ENCODE measurements at places on chromosomes 5 and 9.
A peak's percentile ranks its signal among the peaks of the same experiment; 100 is the strongest.

GRCh38 chr9:107390778-107391177 lies 98.8 kb downstream of the KLF4 start:
- no peak for DNase-seq

DNA sequence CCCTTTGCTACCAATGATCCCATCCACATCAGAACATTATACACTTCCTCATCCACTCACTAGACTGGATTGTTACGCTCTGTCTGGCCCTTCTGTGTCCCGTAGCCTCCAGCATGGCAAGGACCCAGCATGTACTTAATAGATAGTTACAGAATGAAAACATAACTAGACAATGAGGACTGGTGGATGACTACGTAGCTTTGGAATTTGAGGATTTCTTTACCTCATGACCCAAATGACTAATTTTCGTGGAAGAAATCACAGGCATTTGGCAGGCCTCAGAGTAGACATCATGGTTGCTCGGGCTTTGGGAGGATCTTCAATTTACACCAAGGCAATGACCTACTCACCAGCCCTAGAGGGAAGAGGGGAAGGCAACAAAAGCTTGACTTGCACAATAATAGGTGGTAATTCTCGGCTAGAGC lies 299.8 kb downstream of the TLE1 start:
- DNase-seq = no peak

DNA sequence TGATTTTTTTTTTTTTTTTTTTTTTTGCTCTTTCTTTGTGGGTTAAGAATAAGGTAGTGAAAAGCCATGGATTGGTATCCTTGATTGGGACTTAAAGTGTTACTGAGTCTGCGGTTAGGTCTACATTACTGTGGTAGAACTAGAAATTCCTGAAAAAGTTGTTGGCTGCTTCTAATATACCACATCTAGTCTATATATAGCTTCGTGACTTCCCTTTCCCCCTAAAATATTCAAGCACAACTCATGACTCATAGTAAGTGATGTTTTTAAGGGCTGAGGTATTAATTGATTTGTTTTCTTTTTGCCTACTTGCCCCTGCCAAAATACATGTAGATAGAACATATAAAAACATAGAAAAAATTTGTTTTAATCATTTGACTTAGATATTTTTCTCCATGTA lies 247.6 kb downstream of the TMEM232 start:
- no peak for DNase-seq

- DNase-seq = peak; percentile 56
Observed at GRCh38 chr5:107570805-107571531, 99.8 kb downstream of the EFNA5 start.

DNA sequence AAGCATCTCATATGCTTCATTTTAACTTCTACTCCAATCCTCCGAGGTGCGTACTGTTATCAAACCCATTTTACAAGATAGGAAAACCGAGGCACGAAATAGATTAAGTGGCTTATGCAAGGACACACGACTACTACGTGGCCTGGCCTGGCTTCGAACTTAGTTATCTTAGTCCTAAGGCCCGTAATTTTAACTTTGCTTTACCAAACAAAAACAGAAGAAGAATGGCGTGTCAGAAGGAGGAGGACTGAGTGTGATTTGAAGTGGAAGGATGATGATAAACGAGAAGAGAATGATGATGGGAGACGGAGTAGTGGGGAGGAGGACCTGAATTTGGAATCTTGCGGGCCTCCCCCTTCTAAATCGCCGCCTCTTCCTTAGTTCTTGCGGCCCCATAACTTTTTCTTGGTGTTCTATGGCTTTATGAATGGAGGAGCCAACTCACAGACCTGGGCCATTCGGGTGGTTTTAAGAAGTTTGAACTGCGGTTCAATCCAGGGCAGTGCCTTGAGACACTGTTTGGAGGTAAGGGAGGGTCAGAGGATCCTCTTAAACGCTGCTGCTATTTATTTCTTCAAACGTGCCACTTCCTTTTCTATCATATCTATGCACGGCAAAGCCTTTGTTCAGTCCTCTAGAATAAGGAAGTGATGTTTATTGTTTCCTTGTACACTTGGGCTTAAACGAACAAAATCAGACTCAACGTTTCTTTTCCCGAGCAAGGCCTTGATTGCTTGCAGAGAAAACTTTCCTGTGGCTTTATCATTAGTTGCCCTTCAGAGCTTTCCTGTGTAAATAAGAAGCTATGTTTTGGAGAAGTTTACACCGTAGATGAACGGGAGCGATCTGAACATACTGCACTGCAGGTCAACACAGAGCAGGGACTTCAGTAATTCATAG lies 795 bp downstream of the CNOT8 start:
- DNase-seq = no peak

DNA sequence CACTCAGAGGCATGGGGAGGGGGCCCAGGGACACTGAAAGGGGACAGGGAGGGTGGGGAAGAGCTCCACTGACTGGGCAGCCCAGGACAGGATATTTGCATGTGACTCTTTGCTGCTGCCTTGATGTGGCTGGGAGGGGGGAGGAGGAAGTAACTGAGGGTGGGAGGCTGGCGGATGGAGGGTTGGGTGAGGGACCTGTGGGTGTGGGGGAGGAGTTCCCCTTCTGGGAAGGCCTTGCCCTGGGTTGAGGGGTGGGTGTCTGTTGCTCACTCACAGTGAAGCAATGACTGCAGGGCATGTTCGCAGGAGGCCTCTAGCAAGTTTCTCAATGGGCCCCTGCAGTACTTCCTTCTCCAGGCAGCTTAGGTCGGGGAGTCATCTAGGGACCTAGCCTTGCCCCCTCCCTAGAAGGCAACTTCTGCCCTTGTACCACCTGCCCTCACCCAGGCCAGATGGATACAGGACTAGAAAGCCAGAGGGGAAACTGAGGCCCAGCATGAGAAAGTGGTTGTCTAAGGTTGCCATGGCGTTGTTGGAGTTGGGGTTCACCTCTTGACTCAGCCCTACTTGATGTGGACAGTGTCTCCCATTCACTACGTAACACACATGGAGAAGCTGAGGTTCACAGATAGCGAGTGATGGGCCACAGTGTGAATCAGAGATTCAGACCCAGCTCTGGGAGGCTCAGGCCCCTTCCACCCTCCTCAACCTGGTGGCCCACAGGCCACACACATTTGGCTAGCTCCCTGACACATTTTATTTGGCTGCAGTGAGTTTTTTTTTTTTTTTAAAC lies 3.0 kb downstream of the GRK6 start:
- DNase-seq = no peak

DNA sequence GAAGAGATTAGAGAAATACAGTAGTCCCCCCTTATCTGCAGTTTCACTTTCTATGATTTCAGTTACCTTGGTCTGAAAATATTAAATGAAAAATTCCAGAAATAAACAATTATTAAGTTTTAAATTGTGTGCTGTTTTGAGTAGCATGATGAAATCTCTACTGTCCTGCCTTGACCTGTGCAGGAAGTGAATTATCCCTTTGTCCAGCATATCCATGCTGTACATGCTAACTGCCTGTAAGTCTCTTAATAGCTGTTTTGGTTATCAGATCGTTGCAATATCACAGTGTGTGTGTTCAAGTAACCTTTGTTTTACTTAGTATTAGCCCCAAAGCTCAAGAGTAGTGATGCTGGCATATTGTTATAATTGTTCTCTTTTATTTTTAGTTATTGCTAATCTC lies 11.2 kb upstream of the JAK2 start:
- DNase-seq = no peak

- no peak for DNase-seq
Observed at GRCh38 chr5:16437977-16438376, 27.6 kb downstream of the ZNF622 start.

DNA sequence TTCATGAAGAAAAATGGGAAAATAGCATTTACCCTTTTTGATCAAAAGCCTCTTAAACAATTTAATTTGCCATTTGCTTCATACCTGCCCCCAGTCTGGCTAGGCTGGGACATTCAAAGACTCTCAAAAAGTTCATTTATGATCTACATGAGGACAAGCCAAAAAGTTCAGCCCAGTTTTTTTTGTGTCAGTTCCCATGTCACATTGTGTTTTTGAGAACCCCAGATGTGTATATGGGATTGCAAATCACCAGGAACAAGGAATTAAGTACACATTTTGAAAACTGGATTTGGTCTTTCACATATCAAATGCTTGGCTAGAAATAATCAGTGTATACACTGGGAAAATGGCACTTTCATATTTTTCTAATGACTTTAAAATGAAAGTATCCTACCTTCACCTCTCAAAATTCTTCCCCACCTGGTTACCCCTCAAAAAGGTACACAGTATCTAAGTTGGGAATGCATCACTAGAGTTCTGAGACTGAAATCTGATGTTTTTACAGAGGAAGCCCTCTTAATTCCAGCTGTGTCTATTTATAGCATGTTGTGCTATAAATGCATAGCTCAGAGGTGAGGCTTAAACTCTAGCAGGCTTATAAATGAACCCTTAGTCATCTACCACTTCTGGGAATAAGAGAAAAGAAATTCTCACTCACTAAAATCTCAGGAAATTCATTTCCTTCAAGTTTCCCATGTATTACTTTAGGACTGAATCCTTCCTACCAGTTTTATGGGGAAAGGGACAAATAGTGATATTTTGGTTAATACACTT lies 9.3 kb downstream of the STOM start:
- DNase-seq = no peak

DNA sequence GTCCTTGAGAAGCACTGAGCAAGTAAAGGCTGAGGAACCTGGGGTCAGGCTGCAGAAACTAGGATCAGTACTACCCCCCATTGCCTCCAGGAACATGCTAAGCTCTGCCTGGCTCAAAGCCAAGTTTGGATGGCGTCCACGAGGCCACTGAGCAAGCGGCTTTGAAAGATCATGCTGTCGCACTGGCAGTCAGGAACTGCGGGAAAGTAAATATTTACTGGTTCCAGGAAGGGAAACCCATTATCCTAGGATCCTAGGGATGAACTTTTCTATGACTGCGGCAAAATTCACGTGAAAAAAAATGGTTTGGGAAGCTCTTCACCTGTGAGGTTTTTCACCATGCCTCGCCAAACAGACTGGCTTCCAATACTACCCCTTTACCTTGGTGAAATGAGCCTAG lies 75.3 kb upstream of the PJA2 start:
- DNase-seq = no peak

GRCh38 chr5:60349891-60350415 lies 350.0 kb downstream of the DEPDC1B start:
- DNase-seq = no peak

GRCh38 chr5:159765760-159766517 lies 150.3 kb upstream of the ADRA1B start:
- no peak for DNase-seq

GRCh38 chr9:35111001-35111933 lies 4.4 kb downstream of the ATOSB start:
- DNase-seq = peak; percentile 98

GRCh38 chr9:95645992-95646391 lies 129.2 kb upstream of the PTCH1 start:
- no peak for DNase-seq

- DNase-seq = no peak
Observed at GRCh38 chr9:86445671-86446070, 91.5 kb upstream of the TUT7 start.

DNA sequence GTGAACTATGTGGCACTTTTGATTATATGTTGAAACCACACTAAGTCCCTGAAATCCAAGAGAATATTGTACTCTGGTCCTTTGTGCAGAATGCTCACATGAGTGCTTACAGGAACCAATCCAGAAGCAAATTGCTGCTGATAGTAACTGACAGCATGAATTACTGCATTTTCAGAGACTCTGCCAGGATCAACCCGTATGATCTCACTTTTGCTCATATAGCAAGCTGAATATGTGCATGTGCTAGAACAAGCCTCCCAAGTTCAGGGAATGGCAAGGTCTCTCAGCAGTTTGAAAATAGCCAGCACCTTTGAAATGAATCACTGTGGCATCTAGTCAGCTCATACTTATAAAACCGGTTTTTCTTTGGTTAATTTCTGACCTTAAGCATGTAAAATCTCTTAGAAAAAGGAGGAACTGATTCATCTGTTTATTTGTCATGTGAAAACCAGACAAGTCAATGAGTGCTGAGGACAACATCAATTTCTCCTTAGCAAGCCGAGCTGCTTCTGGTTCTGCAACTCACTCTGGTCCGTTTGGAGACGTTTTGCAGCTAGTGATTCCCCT lies 215.7 kb upstream of the ELL2 start:
- no peak for DNase-seq

DNA sequence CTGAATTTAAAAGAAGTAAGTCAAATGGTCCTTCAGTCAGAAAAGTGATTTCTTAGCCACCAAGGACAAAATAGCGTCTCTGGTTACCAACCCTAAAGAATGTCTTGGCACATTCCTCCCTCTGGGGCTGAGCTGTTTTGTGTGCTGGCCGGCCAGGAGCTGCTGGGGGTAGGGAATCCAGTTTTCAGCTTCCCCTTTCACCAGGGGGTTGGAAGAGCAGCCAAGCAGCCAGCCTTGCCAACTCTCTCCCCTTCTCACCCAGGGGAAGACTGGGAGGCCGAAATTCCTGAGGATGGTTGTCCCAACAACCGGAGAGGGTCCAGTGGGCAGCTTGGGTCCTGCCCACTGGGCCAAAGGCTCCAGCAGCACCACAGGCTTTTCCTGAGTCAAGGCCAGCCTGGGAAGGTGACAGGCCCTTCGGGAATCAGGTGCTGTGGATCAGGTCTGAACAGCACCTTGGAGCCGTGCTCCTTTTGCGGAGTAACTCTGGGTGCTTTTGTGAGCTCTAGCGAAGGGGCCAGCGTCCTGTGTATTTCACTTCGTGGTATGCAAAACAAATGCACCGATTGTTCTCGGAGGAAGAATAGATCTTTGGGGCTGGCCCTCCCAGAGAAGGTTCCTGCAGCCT lies 4.2 kb downstream of the WWC1 start:
- DNase-seq = no peak
